Activated T-helper 17 cell treated with anti-CD3 and anti-CD28 coated beads, Interleukin-2, amount 50 U/mL, for 72 hours (primary cell): ENCODE measurements at places on chromosomes 2 and 18.

DNA sequence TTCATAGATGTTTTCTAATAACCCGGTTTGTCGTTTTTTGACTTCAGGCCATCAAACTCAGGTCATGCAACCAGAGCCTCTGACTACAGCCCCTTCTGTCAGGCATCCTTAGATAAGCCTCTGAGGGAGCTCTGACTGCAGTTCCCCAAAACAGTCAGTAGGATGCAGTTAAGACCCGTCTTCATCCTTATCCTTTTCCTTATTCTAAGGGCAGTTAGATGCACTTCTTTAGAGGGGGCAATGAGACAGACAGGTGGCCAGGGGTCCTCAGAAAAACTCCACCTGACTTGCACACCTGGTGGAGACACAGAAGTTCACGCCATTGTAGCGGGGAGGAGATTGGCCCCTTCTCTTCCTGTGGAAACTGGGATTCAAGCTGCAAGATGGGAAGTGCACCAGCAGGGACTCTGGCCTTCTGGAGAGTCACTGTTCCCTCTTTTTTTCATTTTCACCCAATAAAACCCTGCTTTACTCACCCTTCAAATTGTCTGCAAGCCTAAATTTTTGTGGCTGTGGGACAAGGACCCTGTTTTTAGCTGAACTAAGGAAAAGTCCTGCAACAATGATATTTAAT, 104.8 kb upstream of the TFPI start:
- ATAC-seq = no peak

- ATAC-seq = no peak
These were observed 1392.4 kb upstream of the SLC39A10 start for GRCh38 chr2:194264586-194264985.

- ATAC-seq = no peak
These were observed 96.3 kb upstream of the THUMPD2 start for GRCh38 chr2:39875182-39875913.

DNA sequence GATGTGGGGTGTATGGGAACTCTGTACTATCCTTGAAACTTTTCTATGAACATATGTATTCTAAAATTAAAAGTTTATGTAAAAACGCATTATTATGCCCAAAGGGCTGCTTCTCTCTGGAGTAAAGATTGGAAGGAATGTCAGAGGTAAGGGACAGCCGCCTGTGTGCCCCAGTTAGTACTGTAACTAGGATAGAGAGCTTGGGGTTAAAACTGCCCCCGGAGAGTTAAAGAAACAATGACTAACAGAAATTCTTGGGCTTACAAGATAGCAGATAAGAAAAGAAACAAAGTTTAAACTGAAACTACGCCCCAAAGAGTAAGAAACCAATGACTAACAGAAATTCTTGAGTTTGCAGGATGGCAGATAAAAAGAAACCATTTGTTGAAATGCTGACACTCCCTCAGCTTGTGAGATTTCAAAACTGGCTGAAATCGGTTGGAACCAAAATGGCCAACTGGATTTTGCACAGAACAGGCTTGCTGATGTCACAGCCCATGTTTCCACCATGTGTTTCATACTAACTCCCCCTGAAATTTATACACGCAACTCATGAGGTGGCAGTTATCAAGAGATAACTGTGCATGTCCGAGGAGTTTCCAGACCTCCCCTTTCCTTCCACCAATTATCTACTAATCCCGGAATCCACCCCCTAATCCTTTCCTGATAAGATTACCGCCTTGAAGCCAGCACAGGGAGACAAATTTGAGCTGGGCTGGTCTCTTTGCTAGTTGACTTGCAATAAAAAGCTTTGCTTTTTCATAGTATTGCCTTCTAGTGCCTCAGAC, 8.7 kb upstream of the TXNDC2 start:
- ATAC-seq = peak; percentile 96

DNA sequence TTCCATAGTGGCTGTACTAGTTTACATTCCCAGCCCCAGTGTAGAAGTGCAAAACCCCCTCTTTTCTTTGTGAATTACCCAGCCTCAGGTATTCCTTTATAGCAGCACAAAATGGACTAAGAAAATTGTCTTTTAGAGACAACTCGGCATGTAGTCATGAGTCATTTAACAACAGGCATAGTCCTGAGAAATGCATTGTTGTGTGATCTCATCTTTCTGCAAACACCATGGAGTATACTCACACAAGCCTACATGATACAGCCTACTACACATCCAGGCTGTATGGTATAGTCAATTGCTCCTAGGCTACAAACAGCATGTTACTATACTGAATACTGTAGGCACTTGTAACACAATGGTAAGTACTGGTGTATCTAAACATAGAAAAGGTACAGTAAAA, 44.4 kb upstream of the MBP start:
- ATAC-seq = peak; percentile 59

- ATAC-seq = peak; percentile 87
These were observed 21.6 kb downstream of the PMAIP1 start for GRCh38 chr18:59921384-59921891.

- ATAC-seq = no peak
These were observed 4.1 kb upstream of the TMEM177 start for GRCh38 chr2:119674711-119675500.

- ATAC-seq = no peak
These were observed 7.5 kb downstream of the TRABD2A start for GRCh38 chr2:84873350-84873749.

DNA sequence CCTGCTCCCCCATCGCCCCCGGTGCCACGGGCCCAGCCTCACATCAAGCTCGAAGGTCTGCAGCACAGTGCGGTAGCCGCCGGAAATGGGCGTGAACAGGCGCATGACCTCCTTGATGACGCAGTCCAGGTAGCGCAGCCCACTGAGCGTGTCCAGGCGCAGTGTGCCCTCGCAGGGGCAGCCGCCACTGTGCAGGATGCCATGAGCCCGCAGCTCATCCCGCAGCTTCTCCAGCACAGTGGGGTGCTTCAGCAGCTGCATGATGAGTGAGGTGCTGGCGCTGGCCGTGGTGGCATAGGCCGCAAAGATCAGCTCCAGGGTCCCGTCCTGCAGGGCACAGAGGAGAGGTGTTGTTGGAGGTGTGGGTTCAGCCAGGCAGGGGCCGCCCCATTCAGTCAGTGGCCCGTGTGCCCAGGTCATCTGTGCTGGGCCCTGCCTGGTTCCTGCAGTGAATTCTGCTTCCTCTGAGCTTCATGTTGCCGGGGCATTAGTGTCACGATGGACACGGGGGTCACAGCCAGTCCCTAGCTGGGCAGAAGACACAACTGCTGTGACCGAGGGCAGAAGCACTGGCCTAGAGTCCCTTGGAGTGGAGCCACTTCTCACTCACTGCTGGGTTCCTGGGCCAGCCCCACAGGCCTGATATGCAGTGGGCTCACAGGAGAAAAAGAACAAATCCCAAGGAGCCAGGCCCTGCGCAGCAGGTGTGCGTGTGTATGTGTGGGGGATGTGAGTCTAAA, 14.5 kb downstream of the CYP26B1 start:
- ATAC-seq = no peak

- ATAC-seq = no peak
These were observed 191.9 kb upstream of the CTAGE1 start for GRCh38 chr18:22609642-22610041.

GRCh38 chr2:46023165-46023854, 273.9 kb upstream of the EPAS1 start:
- ATAC-seq = peak; percentile 63

- no peak for ATAC-seq
These were observed 11.4 kb upstream of the PER2 start for GRCh38 chr2:238299803-238300202.

GRCh38 chr2:144111437-144111836, 408.5 kb downstream of the ZEB2 start:
- ATAC-seq = no peak

GRCh38 chr18:63346031-63346430, 21.0 kb downstream of the KDSR start:
- ATAC-seq = no peak

DNA sequence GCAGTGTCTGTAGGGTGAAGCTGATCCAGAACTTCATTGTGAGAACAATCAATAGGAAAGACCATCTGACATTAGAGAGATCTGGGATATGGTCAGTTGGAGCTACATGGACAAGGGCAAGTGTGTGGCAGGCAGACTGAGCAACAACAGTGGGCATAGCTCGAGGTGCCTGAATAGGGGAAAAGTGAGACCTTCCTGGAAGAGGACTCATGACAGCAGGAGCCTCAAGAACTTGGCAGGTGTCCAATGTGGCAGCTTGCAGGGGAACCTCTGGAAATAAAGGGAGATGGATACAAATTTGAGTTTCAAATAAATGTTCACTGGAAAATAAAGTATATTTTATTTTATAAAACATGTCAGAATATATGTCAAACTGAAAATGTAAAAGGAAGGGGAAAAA, 117.9 kb downstream of the TANC1 start:
- no peak for ATAC-seq

- no peak for ATAC-seq
These were observed 13.5 kb downstream of the TEX51 start for GRCh38 chr2:126912201-126912600.

GRCh38 chr2:148545390-148546256, 98.9 kb upstream of the EPC2 start:
- peak; percentile 89 for ATAC-seq

DNA sequence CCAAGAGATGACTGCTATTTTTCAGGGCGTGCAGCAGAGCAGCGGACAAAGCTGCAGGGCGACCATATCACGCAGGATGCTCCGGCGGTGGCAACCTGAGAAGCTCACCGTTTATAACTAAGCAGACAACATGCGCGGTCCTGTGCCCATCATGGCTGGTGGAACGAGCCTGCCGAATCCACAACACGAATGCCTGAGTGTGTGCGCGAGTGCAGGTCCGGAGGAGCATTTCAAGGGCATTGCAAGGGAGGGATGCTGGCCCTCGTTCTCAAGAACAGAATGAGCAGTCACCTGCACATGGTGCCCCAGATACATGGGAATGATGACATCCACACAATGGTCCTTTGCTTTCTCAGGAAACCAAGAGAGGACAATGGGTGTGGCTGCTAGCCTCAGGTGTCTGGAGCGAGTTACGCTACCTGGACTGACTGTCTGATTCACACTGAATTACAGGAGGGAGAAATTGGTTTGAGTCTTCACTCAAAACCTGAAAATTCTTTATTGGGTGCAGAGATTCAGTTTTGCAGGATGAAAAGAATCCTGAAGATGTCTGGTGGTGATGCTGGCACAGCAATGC, 39.8 kb downstream of the TBC1D8 start:
- ATAC-seq = no peak

GRCh38 chr2:383178-383577, 95.3 kb upstream of the ALKAL2 start:
- no peak for ATAC-seq

GRCh38 chr2:173667415-173667814, 297.8 kb downstream of the SP3 start:
- no peak for ATAC-seq

DNA sequence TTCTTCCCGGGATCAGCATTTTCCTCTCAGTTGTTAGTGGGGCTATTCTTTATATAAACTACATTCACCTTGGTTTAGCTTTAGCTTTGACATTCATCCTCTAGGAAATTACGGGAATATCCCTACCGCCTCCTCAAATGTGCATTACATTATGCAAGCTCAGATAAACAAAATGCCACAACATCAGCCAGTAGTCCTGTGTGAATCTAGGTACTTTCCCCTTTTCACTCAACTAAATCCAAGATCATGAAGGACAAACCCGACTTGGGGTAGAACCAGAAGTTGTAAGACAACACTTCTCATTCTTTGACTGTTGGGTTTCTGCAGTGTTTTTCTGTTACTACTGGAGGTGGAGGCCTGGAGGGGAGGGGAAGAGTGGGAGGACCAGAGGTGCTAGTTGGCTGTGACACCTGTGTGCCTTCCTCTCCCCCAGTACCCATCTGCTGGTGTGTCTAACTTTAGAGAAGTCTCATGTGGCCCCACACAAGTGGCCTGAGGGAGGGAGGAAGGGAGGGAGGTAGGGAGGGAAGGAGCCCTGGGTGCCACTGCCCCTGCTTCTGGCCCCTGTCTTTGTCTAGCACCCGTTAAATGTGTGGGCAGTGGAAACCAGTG, 84.8 kb upstream of the BCL2L11 start:
- ATAC-seq = no peak

DNA sequence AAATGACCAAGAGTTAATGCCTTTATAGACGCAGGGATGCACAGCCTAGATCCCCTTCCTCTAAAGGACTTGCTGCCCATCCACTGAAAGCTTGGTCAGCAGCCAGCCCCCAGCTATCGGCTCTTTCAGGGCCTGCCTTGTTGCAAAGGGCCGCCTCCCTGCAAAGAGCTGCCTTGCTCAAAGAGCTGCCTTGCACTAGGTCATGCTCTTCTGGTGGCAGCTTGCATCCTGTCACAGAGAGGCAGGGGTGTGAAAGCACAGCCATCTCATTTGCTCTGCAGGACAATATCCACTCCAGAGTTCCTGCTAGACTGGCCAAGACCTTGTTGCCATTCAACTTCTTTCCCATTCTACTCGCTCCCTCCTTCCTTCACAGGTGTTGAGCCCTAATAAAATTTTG, 137.1 kb downstream of the MCFD2 start:
- no peak for ATAC-seq

GRCh38 chr2:218391202-218391601, 8.5 kb upstream of the CTDSP1 start:
- no peak for ATAC-seq
